ENCODE measurements at places on chromosomes 16 and 17.

DNA sequence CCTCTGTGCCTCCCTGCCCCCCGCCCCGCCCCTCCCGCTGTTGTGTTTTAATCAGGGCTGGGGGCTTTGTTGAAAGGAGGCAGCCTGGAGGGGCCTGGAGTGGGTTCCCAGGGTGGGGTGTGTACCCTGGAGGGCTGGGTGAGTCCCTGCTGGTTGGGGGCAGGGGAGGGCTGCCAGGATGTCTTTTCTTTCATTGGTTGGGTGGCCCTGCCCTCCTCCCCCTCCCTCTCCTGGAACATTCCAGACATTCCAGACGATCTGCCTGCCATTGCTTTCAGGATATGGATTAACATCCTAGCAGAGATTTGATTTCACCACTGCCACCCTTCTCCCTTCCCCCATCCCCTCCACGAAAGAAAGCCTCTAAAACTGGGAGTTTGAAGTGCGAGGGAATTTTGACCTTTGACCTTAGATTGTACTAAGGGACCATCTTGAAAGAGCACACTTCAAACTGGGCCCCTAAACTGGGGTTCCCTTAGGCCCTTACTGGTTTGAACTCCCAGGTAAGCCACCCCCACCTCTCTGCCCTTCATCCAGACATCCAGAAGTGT lies 25.3 kb downstream of the IGF2BP1 start:
- no peak for DNase-seq

- DNase-seq: no peak
These were observed 11.8 kb downstream of the GNPTG start for GRCh38 chr16:1363501-1364041.

DNA sequence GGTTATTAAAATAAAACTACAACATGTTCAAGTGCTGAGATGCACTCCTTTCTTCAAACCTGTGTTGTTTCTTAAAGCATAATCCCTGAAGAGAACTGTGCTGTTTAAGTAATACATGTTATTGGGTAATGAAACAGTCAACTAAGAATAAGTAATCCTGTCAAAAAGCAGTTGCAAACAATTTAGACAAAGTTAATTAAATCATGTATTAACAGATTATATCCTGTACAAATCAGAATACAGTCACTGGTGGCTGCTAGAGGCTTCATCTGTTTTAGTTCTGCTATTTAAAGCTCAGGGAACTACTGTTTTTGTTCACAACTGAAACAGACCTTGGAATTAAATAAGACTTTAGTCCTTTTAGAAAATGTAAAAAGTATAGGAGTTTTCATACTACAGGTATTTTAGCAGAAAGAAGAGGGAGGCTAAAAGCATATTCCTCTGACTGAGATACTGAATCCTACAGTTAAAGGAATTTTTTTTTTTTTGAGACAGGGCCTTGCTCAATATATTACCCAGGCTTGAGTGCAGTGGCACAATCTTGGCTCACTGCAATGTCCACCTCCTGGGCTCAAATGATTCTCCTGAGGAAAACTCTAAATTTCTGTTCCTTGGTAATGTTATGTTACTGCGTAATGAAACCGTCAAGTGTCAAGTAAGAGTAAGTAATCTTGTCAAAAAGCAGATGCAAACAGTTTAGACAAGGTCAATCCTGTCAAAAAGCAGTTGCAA lies 27.3 kb upstream of the ITGA2B start:
- DNase-seq: no peak

GRCh38 chr16:22239131-22239805 lies 33.2 kb downstream of the EEF2K start:
- no peak for DNase-seq

DNA sequence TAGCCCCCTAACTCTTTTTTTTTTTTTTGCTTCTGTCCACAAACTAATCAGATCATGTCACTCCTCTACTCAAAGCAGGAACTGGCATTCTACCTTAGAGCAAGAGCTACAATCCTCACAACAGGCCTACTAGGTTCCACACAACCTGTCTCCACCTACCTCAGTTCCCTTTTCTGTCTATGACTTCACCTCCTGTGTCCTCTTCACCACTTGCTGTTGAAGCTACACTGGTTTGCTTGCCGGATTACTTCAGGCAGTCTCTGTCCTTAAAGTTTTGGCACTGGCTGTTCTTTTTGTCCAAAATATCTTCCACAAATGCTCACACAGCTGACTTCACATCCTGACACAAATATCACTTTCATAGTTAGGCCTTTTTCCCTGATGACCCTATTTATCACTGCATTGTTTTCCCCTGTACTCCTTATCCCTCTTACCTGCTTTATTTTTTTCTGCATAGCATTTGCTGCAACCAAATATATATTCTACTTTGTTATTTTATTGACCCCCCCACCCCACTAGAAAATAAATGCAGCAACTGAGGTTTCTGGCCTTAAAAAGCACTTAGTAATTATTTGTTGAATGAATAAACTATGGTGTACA lies 72.0 kb downstream of the KANSL1 start:
- DNase-seq: no peak

Measured in NCI-H187 treated with DMSO at 0.1 percent for 48 hours (cell line).